Stimulated activated CD4-positive, alpha-beta T cell treated with anti-CD3 and anti-CD28 coated beads, Interleukin-2, amount 100 ng/mL, for 48 hours (primary cell): ENCODE measurements at places on chromosomes 4 and X.

- DNase-seq = peak; percentile 39
Measured at GRCh38 chrX:131762802-131763234, 218.9 kb downstream of the OR13H1 start.

- no peak for DNase-seq
Measured at GRCh38 chr4:73853718-73854473, 800 bp downstream of the PF4V1 start.

- DNase-seq = no peak
Measured at GRCh38 chr4:38512840-38513239, 151.2 kb upstream of the KLF3 start.

DNA sequence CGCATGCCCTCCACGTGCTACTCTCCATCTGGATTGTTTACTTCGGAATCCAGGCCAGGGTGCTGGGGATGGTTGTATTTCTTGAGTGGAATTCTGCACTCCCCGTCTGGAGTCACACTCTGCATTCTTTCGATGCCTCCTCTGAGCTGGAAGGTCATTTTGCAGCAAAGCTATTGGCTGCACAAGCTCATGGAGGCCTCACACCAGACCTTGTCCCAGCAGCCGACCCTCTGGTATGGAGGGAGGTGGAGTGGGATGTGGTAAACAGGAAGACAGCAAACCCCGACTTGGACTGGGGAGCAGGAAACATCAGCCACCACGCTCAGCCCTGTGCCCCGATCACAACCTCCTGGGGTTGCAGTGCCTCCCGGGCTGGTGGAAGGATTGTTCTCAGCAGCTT is 225.3 kb upstream of the LNX1 start:
- DNase-seq = no peak

DNA sequence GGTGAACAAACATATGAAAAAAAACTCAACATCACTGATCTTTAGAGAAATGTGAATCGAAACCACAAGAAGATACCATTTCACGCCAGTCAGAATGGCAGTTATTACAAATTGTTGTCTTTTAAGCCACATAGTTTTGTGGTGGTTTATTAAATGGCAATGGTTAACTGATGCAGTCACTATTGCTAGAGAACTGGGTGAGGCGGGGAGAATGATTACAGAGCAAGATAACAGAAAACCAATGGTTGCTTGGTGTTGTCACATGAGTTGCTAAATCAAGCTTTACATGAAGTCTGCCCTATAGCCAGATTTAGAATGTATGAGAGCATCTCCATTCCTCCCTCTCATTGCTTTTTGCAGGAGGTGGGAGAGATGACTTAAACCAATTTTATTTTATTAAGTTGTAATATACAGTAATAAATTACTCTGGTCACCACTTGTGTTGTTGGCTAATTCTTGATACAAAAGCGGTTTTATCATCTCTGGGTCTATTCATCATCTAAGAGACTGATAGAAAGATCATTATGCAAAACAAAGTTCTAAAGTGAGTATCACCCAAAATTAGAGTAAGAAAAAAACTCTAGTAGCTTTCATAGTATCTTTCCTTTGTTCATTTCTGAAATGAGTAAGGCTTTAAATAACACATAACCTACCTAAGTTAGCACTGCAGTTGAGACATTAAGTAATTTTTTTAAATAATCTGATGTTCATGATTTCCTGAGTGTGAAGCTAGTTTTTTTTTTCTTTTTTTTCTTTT is 859.5 kb downstream of the STIM2 start:
- no peak for DNase-seq

GRCh38 chrX:8783097-8783713 is 18.0 kb downstream of the FAM9A start:
- DNase-seq = peak; percentile 29

- DNase-seq = no peak
Measured at GRCh38 chr4:48429709-48430474, 53.3 kb upstream of the SLC10A4 start.

- DNase-seq = no peak
Measured at GRCh38 chr4:120291541-120291940, 224.9 kb upstream of the MAD2L1 start.

GRCh38 chr4:169418846-169419245 is 148.1 kb upstream of the SH3RF1 start:
- no peak for DNase-seq

- no peak for DNase-seq
Measured at GRCh38 chr4:112421911-112422310, 94.1 kb downstream of the NEUROG2 start.

- no peak for DNase-seq
Measured at GRCh38 chr4:1783015-1783414, 10.1 kb upstream of the FGFR3 start.

GRCh38 chr4:128350449-128351045 is 62.9 kb upstream of the PGRMC2 start:
- DNase-seq = no peak

DNA sequence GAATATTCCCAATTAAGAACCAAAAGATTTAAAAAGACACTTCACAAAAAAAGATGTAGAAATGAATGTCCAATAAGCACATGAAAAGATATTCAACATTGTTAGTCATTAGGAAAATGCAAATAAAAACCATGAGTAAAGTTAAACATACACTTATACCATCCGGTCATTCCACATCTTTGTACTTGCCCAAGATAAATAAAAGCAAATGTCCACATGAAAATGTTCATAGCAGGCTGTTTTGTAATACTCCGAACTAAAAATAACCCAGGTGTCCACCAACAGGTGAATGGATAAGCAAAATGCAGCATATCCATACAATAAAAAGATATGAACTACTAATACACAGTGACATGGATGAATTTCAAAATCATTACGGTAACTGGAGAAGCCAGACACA is 28.6 kb upstream of the ZCCHC4 start:
- DNase-seq = no peak

DNA sequence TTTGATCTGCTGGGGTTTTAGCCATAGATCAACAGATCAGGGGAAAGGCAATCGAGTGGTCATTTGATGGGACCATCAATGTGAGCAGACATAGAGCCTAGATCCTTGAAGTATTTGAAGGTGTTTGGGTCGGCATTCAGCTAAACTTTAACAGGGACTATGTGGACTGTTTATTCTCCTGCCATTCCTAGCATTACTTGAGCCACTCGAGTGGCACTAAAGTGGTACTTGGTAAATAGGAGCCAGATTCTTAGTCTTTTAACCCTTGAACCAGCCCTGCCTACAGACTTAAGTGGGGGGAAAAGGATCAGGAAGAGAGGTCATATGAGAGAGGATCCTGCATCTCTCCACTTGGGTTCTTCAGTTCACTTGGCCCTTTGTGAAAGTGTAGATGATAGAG is 3.8 kb downstream of the MSN start:
- no peak for DNase-seq

GRCh38 chrX:120514236-120514635 is 45.1 kb upstream of the LAMP2 start:
- no peak for DNase-seq
